ENCODE measurements at places on chromosomes 1 and 21.
A peak's percentile ranks its signal among the peaks of the same experiment; 100 is the strongest.

- DNase-seq, result no peak
These were observed 552 bp downstream of the GPATCH4 start for GRCh38 chr1:156600733-156601121.

GRCh38 chr1:114641377-114641776 is 28.5 kb downstream of the DENND2C start:
- DNase-seq, result no peak

DNA sequence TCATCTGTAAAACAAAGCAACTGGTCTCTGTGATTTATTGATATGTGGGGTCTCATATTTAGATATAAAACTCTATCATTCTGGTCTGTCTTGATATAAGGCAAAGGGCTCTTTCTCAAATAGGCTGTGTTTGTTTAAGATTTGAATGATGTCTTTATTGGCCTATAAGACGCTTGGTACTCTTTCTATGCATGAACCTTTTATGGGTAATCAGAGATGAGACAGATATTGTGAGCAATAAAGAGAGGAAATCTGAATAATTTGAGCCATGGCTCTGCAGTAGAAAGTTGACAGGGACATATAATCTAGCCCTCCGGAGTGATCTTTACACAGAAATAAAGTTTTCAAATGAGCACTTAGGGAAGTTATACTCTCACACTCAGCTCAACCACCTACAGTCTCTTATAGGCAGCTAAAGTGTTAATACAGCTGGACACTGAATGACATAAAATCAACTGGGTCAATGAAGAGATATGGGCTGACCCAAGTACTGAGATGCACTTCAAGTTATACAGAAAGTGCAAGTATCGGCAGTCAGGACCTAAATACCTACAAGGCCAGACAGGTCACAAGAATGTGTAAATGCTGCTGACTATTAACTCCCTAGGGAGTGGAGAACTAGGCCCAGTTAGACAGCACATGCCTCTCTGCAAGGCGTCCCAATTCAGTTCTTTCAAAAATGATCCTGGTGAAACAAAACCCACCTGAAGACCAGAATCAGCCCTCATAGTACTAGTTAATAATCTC is 111.0 kb downstream of the PTPN14 start:
- no peak for DNase-seq

GRCh38 chr1:14739082-14739832 is 140.8 kb downstream of the KAZN start:
- no peak for DNase-seq

DNA sequence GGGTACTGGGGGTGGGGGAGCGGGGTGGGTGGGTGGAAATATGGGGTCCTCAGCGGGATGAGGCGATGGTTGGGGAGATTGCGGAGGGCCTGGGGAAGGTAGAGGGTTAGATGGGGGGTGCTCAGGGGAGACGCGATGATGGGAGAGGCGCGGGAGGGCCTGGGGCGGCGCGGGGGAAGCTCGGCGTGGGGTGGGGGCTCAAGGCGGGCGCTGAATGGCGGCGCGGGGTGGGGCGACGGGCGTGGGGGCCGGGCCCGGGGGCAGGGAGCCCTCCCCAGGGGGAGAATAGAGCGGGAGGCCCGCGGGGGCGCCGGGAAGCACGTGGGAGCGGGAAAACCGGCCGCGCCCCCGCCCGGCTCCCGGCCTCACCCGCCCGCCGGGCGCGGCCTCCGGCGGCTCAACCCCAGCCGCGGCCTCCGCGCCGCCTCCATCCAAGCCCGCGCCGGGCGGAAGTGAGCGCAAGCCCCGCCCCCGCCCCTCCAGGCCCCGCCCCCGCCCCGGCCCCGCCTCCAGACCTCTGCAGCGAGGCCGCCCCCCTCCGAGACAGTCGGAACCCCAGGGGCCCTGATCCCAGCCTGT is at the start of gene FAAP20:
TSS of gene FAAP20 (minus strand) at position 454 of the 579 bp plus-strand sequence. CDS start at position 431, 23 bp downstream.
- DNase-seq, result peak; percentile 96

DNA sequence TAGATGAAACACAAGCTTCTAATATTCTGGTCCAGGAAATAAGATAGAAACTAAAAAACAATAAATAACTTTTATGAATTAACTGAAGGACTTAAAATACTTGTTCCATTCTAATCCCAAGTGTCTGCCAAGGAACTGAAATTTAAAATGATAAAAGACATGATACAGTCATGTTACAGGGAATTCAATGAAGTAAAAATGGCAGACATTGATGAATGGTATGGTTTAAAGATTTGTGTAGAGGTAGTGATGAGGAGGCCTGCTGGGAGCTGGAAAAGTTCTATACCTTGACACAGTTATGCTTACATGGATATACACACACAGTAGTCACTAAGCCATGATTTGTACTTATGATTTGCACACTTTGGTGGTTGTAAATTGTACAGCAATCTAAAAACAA is 2.1 kb upstream of the UBR4 start:
- no peak for DNase-seq

GRCh38 chr1:225396357-225396756 is 31.5 kb downstream of the LBR start:
- no peak for DNase-seq

DNA sequence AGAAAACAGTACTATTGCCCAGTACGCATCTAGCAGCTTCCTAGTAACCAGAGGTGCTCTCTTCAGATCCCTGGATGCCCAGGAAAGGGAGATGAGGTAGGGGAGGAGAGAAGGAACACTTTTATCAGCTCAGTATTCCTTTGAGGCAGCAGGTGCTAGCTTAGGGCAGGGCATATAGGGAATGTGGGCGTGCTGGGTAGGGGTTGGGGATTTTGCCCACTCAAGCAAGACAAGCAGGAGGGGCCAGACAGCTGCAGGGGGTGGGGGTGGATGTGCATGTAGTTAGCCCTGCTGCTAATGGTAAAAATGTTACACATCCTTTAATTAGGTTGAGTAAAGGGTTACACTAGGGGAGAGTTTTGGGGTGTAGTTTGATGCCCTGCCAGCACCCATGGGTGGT is 18.1 kb upstream of the AVPR1B start:
- no peak for DNase-seq

DNA sequence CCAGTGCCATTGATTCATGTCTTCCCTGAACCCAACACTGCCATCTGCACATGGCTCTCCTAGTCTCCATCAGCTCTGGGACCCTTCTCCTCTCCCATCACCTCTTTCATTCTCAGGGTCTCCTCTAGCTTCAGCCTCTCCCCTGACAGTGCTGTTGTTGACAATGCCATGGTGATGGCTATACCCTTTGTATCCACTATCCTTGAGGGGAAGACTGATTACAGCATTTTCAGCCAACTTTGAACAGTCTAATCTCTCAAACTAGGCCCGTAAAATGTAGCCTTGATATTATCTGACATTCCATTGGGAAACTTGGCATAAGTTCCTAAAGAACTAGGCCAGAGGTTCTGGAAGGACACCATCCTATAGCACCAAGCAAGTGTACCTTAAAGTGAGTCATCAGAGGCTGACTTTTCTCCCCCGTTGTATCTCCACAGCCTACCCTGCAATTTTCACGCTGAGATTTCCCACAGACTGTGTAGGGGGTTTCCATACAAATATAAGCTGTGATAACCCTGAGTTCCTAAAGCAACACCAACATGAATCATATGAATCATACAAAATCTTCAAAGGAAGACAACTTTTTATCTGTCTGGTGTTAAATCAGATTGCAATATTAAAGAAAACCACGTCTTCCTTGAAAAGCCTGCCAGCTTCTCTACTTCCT is 5.8 kb downstream of the HAO2 start:
- no peak for DNase-seq

DNA sequence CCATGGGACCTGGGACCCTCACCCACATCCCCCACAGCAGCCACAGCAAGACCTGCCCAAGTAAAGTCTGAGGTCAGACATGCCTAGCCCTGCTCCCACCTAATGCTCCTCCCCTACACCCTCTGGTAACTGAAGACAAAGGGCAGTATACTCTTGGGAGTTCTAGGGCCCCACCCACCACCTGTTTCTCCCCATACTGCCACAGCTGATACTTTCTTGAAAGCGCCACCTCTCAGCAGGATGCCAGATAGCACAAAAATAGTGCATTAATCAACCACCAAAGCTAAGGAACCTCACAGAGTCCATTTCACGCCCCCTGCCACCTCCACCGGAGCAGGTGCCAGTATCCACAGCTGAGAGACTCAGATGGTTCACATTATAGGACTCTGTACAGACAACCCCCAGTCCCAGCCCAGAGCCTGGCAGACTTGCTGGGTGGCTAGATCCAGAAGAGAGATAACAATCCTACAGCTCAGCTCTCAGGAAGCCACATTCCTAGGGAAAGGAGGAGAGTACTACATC is 238.1 kb downstream of the LRRC40 start:
- DNase-seq, result no peak

GRCh38 chr1:77704736-77705135 is 22.3 kb upstream of the ZZZ3 start:
- no peak for DNase-seq

DNA sequence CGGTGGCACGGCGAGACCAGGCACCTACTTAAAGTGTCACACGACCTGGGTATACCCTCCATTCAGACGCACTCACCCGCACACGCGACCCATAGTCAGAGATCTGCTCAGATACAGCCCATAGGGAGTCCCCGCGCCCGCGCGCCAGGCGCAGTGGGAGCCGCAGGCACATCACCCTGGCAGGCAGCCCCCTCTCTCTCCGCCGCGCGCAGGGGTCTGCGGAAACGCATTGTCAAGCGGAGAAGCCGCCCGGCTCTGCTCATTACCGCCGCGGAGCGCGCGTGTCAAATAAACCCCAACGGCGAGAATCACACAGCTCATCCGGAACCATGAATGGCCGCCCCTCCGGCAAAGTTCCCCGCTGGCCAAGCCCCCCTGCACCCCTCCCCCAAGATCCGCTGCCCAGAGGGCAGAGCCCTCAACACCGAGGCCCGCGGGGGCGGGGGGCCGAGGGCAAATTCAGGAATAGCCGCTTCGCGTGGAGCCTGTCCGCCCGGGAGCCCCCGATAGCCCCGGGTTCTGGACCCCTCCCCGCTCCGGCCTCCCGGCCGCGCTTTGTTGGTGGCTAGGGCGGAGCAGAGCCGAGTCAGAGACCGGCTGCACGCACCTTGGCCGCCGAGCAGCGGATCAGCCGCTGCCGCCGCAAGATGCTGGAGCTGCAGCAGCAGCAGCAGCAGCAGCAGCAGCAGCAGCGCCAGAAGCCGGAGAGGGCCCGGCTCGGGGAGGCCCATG is 522 bp downstream of the LRP8 start:
- peak; percentile 71 for DNase-seq

GRCh38 chr1:231215681-231216385 is 25.2 kb upstream of the GNPAT start:
- DNase-seq, result no peak

GRCh38 chr1:223319398-223319797 is 44.6 kb downstream of the SUSD4 start:
- DNase-seq, result no peak

DNA sequence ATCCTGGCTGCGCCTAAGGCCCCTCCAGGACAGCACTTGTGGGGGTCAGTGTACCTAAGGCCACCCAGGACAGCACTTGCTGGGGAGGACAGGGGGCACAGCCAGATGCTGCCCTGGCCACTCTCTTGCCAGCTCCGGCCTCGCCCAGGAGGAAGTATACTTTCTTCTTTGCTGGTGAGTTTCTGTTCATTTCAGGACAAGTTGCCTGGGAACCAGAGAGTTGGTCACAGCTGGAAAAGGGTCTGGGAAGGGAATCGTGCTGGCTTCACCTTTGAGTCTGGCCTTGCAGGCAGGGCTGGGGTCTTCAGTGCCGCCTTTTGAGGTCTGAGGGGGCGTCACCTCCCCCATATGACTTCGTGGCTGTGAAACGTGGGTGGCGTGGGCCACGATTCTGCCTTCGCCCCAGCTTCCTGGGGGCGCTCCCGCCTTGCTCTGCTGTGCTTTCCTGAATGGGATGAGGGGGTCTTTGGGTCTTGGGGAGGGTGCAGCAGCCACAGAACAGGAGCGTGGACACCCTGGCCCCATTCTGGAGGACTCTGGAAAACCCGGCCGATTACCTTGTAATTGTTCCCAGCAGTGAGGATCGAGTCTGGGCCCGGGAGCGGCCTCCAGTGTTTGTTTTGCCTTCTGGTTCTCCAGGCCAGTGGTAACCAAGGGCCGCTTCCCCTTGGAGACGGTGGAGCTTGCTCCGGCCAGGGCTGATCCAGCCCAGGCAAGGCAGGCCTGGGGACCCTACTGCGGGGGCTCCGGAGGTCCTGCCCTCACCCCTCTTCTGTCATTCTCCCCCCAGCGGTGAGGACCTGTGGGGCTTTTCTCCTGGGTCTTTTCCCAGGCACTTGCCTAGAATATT is 45.9 kb downstream of the SPSB1 start:
- DNase-seq, result peak; percentile 83

DNA sequence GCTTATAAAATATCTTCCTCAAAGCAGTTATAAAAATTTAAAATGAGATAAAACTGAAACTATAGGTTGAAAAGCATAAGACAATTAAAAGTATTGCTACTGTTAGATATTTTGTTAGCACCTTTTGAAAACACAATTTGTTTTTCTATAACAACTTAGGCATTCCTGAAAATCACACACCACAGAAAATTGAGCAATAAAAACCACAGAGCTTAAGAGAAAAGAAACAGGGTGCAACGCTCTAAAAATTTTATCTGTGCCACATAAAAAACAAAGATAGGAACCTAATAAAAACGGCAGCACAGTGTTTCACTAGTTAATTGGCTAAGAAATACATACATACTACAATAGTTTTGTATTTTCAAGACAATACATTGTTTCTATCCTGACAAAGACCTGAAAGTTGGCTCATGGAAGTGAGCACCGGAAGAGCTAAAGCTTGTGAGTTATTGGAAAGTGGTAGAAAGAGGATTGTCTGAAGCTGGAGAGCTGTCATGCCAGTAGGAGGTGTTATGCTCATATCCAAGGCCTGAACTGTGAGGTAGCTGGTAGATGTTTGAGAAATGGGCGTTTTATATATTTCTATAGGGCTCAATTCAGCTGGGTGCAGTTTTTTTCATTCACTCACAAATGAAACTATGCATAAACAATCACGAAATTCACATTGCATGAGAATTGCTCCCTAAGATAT is 45.8 kb downstream of the RGS7 start:
- no peak for DNase-seq

- DNase-seq, result no peak
These were observed at the start of gene S100A3 for GRCh38 chr1:153548722-153549688. S100A3 (minus strand) TSS chr1:153549258; CDS start chr1:153548485, 773 bp downstream.

DNA sequence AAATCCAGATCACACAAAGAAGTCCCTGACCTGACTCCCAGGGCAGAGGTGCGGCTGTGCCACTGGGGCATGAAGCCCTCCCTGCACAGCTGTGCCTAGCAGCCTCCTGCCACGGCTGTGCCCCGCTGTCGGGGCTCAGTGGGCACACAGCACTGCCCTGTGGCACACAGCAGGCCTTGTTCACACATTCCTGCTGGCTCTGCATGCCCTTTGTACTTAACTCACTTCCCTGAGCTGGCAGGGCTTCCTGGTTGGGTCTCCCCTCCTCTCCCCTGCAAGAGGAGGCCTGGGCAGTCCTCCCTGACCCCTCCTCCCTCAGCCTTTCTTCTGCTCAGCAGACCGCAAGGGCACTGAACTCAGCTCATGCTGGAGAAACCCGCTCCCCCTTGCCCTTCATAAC is 14.8 kb downstream of the LHX4 start:
- DNase-seq, result no peak

GRCh38 chr21:27741736-27742135 is 774.8 kb upstream of the ADAMTS5 start:
- no peak for DNase-seq

Measured in right forelimb (tissue), 1 donor.